ENCODE measurements at places on chromosomes 3 and 15.

DNA sequence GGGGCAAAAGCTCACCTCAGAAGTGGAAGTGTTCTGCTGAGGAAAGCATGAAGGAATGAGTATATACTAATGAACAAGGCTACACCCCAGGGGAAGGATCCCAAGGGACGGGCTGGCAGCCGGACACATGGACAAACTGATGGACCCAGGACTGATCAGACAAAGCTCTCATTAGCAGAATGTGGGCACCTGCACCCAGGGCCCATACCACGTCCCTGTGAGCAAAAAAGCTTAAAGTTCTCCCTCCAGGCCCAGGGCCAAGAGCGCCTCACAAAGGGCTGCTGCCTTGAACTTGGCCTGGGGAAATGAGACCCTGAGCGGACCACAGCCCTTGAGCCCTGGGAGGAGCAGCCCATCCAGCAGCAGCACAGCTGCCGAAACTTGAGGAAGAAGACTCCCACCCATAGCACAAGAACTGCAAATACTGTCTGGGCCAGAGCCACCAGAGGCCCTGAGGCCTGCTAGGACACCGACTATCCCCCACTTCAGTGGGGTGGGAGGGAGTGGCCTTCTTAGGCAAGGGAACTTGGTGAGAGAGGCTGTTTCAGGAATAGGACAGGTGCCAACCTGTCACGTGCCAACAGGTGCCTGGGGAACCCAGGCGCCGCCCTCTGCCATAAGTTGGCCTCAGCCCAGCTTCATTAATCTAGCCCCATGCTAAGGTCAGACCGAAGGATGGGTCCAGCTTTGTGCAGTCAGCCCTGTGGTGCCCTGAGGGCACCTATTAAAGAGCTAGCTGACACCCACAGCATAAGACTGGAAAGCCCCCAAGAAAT, 2.3 kb upstream of the GMPPB start:
- peak overlapping the region; percentile 95 for H3K27ac ChIP-seq
- no peak overlapping the region for H3K4me3 ChIP-seq
- peaks cover 41% of the 10 kb centered on the region for H3K36me3 ChIP-seq
- H3K4me1 ChIP-seq: peaks cover 16% of the 10 kb centered on the region
- no peak for DNase-seq

- peaks cover 7% of the 10 kb centered on the region for H3K36me3 ChIP-seq
- no peak overlapping the region for H3K4me3 ChIP-seq
- no peaks in the 10 kb centered on the region for H3K27me3 ChIP-seq
- H3K4me1 ChIP-seq: peaks cover 70% of the 10 kb centered on the region
Measured at GRCh38 chr15:63797116-63797515, 36.6 kb downstream of the HERC1 start.

GRCh38 chr3:35921718-35922117, 282.4 kb downstream of the ARPP21 start:
- no peak overlapping the region for H3K4me3 ChIP-seq
- no peak overlapping the region for H3K27ac ChIP-seq
- H3K36me3 ChIP-seq: no peaks in the 10 kb centered on the region
- H3K4me1 ChIP-seq: no peaks in the 10 kb centered on the region

DNA sequence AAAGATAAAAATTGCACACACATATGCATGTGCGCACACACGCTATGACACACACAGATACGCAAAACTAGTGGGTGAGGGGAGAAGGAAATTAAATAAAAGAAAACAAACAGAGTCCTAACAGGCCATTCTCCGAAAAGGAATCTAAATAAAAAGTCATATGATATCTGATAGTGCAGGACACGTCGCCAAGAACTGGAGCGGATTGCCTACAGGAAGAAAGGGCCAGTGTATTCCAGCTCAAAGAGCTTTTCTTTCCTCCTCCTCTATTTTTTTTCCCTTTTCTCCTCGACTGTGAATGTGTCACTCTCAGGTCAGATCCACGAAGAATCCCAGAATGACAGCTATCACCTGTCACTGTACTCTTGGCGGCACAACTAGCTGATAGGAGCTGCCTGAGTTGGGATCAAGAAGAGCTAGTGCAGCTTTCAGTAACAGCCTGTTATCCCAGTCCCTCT, 157.8 kb downstream of the TIGIT start:
- no peaks in the 10 kb centered on the region for H3K36me3 ChIP-seq
- H3K27ac ChIP-seq: no peak overlapping the region
- H3K27me3 ChIP-seq: no peaks in the 10 kb centered on the region
- peaks cover 5% of the 10 kb centered on the region for H3K4me1 ChIP-seq

DNA sequence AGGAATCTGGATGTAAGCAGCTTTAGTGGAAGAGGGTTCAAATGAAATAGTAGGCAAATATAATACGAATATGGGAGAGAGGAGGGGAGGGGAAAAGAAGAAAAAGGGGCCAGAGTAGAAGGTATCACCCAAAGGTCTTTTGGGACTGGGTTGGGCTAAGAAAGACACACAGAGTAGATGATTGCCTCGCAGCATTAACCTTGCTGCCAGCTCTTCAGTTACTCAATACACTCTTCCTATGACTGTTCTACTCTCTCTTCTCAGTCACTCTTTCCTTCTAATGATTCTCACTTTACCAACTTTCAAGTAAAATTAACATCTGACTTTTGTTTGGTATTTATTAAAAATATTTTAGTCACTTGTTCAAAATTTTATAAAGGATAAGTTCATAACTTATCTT, 52.8 kb downstream of the CLASP2 start:
- H3K4me3 ChIP-seq: no peak overlapping the region
- DNase-seq: no peak
- H3K27ac ChIP-seq: no peak overlapping the region
- peaks cover 14% of the 10 kb centered on the region for H3K36me3 ChIP-seq
- H3K27me3 ChIP-seq: no peaks in the 10 kb centered on the region
- peaks cover 7% of the 10 kb centered on the region for H3K4me1 ChIP-seq

DNA sequence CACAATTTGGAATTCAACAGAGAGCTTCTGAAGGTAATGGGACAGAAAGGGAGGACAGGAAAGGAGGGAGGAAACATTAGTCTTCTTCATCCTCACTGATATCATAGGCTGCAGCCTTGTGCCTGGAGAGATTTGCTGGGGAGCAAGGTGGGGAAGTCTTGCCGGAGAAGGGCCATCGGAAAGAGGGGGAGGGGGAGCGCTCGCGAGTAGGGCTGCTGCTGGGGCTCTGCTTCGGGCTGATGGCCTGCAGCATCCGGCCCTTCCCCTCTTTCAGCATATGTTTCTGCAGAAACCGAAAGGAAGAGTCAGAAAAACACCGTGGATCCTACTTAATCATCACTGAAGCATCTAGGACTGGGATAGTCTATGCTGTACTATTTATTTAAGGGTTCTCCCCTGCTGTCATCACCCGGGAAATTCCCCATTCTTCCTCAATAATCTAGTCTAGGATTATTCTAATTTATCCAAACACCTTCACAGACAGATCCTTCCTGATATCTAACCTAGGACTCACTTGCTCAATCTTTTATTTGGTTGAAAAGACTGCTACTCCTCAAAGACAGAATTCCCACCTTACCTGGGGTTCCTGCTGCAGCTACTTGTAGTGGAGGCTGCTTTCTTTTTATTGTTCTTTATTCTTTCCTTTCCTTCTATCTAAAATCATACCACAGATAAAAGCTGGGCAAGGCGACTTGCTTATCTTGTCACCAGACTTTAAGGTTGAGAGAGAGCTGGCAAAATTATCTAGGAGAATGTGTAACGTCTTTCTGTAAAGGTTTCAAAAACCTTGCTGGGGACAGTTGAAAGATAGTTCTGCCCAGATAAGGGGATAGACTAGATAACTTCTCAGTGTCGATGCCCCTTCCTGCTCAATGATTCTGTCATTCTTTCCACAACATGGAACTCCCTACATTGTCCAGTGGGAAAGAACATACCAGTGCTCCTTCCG, 22.6 kb downstream of the SLC51A start:
- H3K27ac ChIP-seq: no peak overlapping the region
- no peaks in the 10 kb centered on the region for H3K27me3 ChIP-seq
- no peak overlapping the region for H3K4me3 ChIP-seq
- DNase-seq: no peak

DNA sequence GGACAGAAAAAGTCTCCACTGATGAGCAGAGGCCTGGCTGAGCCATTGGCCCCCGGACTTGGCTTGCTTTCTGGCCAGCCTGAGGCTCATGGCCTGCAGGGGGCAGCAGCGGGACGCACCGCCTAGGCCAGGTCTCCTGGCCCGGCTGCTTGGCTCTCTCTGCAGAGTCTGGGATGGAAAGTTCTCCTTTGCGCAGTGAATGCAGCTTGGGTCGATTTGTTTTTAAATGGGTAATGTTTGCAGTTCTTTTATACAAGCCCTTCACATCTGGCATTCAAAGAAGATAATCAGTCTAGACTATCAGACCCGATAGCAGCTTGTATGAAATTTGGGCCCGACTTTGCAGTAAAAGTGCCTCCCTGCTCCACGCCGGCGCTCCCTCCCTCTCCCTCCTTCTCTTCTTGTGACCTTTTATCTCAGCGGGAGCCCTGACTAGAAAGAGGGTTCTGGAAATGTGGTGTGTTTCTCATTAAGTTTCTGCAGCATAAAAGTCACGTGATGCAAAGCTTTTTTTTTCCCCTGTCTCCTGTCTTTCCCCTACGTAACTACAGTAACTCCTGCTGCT, 59.9 kb downstream of the ZNF621 start:
- H3K36me3 ChIP-seq: no peaks in the 10 kb centered on the region
- H3K27me3 ChIP-seq: peaks cover 33% of the 10 kb centered on the region
- no peak overlapping the region for H3K4me3 ChIP-seq
- DNase-seq: peak; percentile 66
- peaks cover 7% of the 10 kb centered on the region for H3K4me1 ChIP-seq

DNA sequence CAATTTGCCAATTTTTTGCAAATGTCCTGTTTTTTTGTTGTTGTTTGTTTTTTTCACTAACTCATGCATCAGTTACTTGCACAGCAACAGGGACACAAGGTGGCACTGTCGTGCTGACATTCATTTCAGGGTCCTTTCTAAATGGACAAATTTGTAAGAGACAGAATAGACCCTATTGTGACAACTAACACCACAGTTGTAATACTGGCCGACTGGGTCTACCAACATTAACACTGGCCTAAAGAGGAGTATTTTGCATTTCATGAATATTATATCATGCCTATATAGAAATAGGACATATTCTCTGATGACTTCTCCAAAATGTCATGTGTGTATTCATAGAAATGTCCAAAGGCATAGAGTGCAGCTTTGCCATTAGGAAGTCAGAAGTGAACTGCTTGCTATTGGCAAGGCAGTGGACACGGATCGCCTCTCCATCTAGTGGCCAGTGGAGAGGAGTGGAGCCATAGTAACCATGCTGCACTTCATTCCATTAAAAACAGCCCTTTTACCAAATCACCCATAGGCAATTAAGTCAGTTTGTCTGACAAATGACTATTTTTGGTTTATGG, 54.8 kb downstream of the ZBTB20 start:
- peak; percentile 51 for DNase-seq
- H3K36me3 ChIP-seq: no peaks in the 10 kb centered on the region
- H3K27ac ChIP-seq: no peak overlapping the region
- H3K4me1 ChIP-seq: peaks cover 1% of the 10 kb centered on the region
- no peaks in the 10 kb centered on the region for H3K27me3 ChIP-seq
- H3K4me3 ChIP-seq: no peak overlapping the region

GRCh38 chr3:14507305-14507741, 32.8 kb downstream of the GRIP2 start:
- H3K36me3 ChIP-seq: no peaks in the 10 kb centered on the region
- peaks cover 6% of the 10 kb centered on the region for H3K27me3 ChIP-seq
- H3K4me3 ChIP-seq: no peak overlapping the region
- DNase-seq: no peak

DNA sequence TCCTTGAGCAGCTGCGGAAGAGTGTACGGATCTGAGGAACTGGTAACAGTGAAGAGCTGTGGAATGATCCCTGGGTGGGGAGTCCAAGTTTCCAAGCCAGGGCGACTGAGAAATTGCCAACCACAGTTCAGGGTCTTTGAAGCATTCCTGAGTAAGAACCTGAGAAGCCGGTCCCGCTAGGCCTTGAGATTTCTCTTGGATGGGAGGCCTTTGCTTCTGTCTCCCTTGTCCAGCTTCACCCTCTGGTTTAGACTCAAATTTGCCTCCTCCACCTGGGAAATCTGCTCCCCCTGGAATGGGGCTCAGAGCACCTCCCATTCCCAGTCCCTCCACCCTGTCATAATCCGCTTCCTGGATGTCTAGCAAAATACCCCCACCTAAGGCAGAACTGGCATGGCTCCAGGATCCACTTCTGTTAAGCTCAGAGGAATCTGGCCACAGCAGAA, 127.7 kb upstream of the DLG1 start:
- DNase-seq: no peak
- peaks cover 8% of the 10 kb centered on the region for H3K4me1 ChIP-seq
- no peak overlapping the region for H3K4me3 ChIP-seq
- H3K27me3 ChIP-seq: peaks cover 79% of the 10 kb centered on the region
- H3K27ac ChIP-seq: no peak overlapping the region

DNA sequence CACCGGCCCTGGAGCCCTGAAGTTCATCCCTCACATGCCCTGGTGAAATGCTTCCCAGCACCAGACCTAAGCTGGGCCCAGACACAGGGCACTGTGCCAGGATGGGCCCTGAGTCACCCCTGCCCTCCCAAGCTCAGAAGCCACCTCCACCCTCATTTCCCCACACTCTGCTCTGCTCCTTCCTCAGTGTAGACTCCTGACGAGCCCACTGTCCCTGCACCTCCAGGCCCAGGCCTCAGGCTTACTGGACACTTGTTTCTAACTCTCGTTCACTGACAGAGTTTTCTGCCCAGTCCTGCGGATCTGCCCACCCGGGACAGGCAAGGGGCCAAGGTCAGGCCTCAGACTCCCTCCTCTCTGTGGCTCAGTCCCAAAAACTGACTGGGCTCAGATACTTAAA, 112.6 kb upstream of the RNF7 start:
- no peaks in the 10 kb centered on the region for H3K27me3 ChIP-seq
- no peaks in the 10 kb centered on the region for H3K4me1 ChIP-seq
- peak overlapping the region; percentile 71 for H3K27ac ChIP-seq
- H3K4me3 ChIP-seq: no peak overlapping the region
- DNase-seq: no peak

DNA sequence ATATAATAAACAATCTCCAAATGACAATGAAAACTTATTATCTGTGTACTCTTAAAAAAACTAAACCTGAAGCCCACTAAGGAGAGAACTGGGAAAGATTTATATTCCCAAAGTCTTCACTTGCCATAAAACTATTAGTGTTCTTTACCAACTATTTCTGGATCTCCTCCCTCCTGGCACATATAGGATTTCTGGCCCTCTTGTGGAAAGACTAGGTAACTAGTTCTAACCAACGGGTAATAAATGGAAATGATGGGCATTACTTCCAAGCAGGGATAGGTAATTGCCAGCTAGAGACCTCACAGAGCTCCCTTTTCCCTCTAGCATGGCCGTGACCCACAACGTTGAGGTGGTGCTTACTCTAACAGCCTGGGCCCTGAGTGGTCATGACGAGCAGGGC, 110.1 kb downstream of the DNAH12 start:
- no peak for DNase-seq
- H3K27me3 ChIP-seq: peaks cover 29% of the 10 kb centered on the region
- no peaks in the 10 kb centered on the region for H3K36me3 ChIP-seq
- no peaks in the 10 kb centered on the region for H3K4me1 ChIP-seq
- H3K4me3 ChIP-seq: no peak overlapping the region

DNA sequence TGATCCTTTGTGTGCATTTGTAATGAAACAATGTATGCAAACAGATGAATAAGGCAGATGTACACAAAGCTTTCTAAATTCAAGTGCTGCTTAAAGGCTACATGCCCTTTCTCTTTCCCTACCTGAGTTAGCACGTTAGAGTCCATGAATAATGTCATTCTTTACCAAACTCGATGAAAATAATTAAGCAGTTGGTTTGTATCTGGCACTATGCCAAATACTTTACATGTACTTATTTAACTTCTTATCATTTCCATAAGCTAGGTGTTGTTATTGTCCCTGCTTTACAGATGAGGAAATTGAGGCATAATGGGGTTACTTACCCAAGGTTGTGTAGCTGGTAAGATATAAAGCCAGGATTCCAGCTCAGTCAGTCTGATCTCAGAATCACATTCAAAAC, 2.4 kb downstream of the GPR171 start:
- H3K4me1 ChIP-seq: peaks cover 24% of the 10 kb centered on the region
- H3K36me3 ChIP-seq: peaks cover 43% of the 10 kb centered on the region
- H3K4me3 ChIP-seq: peak overlapping the region; percentile 89
- peak overlapping the region; percentile 97 for H3K27ac ChIP-seq
- no peak for DNase-seq

Data from effector memory CD8-positive, alpha-beta T cell (primary cell).